Smooth muscle cell of the brain vasculature (primary cell): ENCODE measurements at places on chromosomes 13 and 19.

DNA sequence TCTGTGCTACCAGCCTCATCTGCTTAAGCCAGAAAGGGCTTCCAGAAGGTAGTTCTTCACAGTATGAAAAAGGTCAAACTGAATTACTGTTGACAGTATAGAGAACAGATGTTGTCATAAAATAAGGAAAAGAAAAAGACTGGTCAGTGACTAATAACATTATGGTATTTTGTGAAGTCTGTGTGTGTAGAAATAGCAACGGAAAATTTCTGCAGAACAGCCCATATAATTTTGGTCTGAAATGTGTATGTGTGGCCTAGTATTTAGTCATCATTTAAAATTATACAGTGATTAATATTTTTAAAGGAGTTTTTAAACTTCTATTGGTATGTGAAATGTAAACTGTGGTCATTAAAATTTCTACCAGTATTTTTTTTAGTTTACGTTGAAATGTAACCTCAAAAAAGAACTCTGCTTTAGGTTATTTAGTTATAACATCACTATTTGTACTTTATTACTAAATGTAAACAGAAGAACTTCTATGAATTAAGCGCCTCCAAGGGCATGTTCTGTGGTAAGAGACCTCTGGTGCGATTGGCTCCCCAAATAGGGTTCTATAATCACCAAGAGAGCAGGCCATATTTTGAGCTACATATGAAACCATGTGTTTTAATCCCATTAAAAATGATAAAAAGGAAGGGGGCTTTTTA is 3.3 kb upstream of the GPR183 start:
- no peak for DNase-seq

DNA sequence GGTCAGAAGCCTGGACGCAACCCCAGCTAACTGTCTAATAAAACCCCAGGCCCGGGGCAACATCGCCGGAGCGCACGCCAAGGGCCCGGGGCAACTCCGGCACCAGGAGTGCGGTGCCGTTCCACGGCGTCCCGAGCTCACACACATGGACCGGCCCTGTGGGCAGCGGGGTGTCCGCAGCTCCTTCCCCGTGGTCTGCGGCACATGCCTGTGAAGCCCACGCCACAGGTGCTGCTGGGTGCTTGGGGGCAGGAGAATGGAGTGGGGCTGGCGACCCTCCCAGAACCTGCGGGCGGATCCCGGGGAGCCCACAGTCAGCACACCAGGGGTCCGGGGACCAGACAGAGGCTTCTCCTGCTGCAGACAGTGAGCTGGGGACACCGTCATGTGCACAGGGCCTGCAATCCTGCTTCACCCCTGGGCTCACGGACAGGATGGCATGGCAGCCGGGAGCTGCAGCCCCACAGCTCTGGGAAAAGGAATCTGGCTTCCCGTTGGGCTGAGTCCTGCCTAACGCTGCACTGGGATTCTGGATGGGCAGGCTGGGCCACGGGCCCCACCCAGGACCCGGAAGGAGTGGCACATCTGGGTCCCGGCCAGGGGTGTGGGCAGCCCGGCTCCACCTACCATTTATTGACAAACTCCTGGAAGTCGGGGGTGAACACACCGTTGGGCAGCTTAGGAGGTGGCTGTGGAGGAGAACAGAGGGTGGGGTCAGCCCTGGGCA is 28.2 kb upstream of the ZBTB7A start:
- no peak for DNase-seq

GRCh38 chr13:80458543-80458942 is 117.6 kb upstream of the SPRY2 start:
- no peak for DNase-seq

GRCh38 chr19:2345794-2346663 is 14.0 kb upstream of the TMPRSS9 start:
- no peak for DNase-seq

DNA sequence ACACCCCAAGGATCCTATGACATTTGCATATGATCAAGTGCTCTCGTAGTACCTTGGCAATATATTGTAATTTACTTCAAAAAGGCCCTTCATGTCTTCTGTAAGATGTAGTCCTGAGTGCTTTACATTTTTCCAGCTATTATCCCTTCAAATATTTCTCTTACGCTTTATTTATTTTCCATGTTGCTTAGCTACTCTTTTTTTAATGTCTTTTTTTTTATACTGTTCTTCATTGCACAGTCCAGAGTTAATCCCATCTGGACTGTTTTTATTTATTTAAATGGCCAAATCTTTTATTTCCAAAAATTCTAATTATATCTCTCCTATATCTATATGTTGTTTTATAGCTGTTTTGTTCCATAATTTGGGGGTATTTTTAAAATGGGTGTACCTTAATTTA is 371.3 kb downstream of the SLC7A1 start:
- no peak for DNase-seq

GRCh38 chr13:26656919-26657318 is 99.4 kb downstream of the WASF3 start:
- DNase-seq, result no peak

DNA sequence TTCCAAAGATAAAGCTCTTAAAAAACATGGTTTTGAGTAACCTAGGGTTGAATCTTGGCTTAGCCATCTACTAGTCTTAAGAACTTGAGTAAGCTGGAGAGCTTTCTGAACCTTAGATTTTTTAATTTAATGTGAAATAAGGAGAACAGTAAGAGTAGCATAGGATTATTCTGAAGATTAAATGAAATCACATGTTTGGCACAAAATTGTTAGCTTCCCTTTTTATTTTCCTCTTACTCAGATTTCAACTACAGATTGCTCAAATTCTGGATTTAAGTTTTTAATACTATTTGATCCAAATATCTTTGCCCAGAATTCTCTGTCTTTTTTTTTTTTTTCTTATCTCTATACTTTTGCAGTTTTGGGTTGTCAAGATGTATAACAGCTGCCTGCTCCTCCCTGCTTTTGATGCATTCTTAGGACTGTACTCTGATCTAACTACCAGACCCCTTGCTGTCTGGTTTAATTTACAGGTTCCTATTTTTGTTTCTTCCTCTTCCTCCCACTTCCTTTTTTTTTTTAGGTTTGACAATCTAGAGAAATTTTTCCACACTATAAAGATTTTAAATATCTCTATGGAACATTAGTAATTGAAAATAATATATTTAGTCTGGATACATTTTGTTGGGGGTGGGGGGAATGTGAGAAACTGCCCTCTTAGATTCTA is 12.3 kb downstream of the POMP start:
- DNase-seq, result no peak

GRCh38 chr13:106047859-106048258 is 487.6 kb downstream of the EFNB2 start:
- no peak for DNase-seq

GRCh38 chr19:15475169-15475568 is 4.1 kb downstream of the PGLYRP2 start:
- DNase-seq, result no peak

GRCh38 chr19:53912653-53913052 is 3.6 kb downstream of the CACNG7 start:
- DNase-seq, result no peak

DNA sequence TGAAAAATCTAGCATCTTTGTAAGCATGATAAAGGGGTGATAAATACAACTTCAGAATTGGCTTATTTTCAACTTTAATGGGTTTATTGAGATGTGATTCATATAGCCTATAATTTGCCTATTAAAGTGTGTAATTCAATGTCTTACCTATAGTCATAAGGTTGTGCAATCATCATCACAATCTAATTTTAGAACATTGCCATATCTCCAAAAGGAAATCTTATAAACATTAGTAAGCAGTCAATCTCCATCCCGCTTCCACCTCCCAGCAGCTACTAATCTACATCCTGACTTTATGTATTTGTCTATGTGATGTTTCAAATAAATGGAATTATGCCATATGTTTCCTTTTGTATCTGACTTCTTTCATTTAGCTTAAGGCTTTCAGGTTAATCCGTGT is 145.2 kb upstream of the KLHL1 start:
- DNase-seq, result no peak

DNA sequence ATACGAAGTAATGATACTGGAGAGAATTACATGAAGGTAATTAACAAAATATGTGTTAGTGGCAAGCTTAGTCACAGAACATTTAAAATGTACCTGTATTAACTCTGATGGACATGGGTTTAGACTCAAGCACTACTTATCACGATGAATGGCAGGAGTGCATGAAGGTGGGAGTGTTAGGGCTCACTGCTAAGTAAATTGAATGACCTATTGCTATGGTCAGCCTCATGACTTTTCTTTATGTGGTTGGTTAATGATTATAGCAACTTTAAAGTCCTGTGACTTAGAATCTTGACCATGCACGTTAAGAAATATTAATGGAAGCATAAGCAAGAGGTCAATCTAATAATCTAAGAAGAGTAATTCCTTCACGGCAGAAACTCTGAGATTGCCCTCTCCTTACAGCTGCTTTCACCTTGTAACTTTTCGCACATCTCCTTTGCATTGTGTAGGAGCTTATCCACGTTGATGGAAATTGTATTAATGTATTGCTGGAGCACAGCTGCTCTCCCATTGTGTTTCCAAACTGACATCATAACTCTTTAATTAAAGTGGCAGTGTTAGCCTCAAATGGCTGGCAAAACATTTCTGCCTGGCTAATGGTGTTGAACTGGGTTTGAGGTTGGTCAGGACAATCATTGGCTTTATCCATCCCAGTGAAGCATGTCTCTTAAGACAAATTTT is 114.5 kb downstream of the RXFP2 start:
- no peak for DNase-seq

GRCh38 chr13:45432737-45433380 is 14.7 kb upstream of the SLC25A30 start:
- DNase-seq, result no peak

GRCh38 chr13:21047591-21048282 is 13.6 kb downstream of the LATS2 start:
- DNase-seq, result no peak

DNA sequence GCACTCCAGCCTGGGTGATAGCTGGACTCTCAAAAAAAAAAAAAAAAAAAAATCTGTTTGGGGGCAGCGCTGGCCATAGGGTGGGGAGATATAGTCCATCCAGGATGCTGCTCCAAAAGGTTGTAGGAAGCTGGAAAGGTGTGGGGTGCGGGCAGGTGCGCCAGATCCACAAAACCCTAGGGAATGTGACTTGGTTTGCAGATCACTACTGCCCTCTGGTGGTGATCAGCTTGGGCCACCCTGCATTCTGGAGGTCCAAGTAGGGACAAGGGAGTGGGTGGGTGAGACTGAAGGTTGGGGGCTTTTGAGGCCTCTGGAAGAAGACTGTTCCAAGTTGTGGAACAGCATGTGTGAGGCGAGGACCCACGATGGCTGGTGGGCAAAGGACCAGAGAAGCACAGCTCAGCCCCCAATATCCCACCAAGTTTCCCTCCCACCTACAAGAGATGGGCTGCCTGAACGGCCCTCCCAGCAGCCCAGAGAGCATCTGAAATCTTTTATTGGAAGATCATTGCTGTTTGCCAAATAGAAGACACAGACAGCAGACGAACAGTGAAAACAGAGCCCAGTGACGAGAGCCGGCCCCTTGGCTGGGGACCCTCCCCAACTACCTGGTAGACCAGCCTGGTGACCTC is 10.4 kb upstream of the TYK2 start:
- DNase-seq, result no peak

DNA sequence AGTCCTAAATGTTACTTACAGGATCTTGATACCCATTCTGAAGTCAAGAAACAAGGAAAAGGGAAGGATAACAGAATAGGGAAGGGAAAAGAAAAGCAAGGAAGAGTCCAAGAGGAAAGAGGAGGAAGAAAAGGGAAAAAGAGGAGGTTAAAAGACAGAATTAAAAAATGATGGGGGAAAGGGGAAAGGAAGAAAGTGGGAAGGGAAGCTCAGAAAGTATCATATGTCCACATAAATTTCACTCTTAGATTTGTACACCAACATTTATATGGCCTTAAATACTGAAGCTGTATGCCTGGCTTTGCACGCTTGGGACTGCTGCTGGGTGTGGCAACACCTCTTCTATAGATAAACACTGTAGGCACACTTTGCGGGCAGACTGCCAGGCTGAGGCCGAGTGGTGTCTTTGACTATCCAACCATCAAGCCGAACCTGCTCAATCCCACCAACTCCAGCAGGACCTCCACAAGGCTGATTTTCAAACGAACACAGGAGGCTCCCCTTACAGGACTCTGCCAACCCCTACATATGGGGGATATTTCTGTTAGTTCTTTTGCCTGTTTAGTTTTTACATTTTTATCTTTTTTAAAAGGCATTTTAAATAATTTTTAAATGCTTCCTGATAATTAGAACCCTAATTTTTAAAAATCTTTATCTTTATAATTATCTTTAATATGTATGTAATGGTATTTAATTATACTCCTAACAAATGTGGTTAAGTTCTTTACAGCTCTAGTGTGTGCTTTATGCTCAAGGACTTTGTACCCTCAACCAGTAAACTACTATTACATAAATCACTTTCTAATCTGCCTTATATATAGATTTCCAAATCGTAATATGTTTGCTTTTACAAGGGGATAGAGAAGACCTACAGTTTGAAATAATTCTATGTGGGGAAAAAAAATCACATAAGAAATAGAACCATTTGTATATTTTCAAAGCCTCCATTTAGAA is 154.2 kb downstream of the DIAPH3 start:
- no peak for DNase-seq

DNA sequence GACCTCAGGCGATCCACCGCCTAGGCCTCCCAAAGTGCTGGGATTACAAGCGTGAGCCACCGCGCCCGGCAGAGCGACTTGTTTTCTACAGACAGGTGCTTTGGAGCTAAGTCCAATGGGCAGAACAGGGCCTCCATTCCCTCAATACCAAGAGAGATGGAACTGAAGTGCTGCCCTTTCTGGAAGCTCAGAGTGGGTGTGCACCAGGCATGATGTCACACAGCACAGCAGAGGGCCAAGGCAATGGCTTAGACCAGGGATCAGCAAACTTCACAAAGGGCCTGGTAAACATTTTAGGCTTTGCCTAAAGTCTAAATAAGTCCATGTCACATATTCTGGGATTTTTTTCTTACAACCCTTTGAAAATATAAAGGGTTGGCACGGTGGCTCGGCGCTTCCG is 21.3 kb downstream of the TLE6 start:
- no peak for DNase-seq

GRCh38 chr13:98022210-98022609 is 68.7 kb downstream of the IPO5 start:
- DNase-seq, result no peak

- DNase-seq, result no peak
Measured at GRCh38 chr19:3842948-3843347, 25.9 kb downstream of the ZFR2 start.

DNA sequence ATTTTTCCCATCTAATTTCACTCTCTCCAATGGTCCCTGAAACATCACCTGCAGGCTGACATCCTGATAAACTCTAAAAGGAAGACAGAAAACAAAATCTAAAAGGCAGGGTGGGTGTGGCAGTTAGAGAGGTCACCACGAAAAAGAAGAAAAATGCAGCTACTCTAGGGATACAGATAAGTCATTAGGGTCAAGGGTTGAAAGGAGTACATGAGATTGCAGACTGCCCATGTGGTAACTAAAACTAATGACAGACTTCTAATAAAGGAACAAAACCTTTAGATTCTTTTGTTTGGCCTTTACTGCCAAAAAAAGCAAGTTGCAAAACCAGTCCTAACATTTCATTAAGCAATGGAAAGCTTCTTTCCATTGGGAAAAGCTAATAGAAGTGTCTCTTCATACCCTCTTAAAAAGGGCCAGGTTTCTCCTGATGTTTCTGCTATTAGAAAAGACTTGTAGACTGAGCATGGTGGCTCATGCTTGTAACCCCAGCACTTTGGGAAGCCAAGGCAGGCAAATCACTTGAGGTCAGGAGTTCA is 31.0 kb downstream of the THSD1 start:
- no peak for DNase-seq
